Hematopoietic multipotent progenitor cell treated with erythropoietin and hydrocortisone succinate and interleukin-3 and kit ligand, for 15 days (in vitro differentiated cells): ENCODE measurements at places on chromosomes 5 and 9.

- no peak for DNase-seq
These were observed 61.0 kb upstream of the DAPK1 start for GRCh38 chr9:87436716-87437115.

- no peak for DNase-seq
These were observed 351.8 kb upstream of the WWC1 start for GRCh38 chr5:167939686-167940085.

GRCh38 chr5:173099461-173099860 is 43.3 kb downstream of the CREBRF start:
- DNase-seq = no peak

GRCh38 chr9:21428235-21428634 is 12.0 kb upstream of the IFNA1 start:
- DNase-seq = no peak

GRCh38 chr9:133375116-133375723 is 640 bp downstream of the SURF4 start:
- DNase-seq = peak; percentile 35

- no peak for DNase-seq
These were observed 67.8 kb downstream of the PSD2 start for GRCh38 chr5:139863361-139863760.

DNA sequence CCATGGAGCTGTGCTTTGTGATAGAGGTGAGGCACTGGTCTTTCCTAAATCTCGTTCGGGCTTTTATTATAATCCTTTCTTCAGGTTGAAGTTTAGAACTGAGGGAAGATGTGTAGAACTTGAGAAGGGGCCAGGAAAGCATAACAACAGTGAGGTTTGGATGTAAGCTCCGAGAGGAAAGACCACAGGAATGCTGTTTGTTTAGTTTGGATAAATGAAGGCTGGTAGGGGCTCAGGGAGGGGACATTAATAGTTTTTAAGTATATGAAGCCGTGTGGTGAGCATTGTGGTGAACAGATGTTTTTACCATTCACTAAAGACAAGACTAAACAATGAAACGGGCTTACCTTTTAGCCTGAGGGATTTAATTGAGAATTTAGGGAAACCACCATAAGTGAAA is 130.8 kb downstream of the ARHGAP26 start:
- no peak for DNase-seq

DNA sequence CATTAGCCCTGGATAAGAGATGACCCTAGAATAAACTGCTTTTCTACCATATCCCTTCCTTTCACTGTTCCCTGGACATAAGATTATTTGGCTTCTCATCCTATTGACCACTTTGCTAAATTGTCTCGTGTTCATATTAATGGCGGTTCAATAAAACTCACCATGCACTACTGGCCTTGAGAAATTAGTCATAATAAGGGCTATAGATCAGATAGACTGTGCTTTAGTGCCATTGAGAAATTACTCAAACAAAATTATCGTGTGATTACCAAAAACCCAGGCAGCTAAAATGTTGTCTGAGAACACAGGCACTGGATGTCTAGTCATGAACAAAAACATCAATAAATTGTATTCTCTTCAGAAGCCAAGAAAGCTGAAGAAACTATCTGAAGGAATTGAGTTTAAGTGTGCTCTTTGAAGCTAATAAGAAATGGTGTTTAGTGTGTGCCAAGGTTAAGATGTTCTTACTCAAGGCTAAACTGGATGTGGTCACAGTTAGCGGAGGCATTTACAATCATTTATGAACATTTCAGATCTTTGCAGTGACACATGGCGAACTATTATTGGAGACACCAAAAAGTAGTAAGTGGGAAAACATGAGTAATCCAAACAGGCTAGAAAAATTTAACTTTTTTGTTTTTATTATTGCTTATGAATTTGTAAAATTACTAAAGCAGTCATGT is 460.4 kb upstream of the RORB start:
- DNase-seq = no peak

DNA sequence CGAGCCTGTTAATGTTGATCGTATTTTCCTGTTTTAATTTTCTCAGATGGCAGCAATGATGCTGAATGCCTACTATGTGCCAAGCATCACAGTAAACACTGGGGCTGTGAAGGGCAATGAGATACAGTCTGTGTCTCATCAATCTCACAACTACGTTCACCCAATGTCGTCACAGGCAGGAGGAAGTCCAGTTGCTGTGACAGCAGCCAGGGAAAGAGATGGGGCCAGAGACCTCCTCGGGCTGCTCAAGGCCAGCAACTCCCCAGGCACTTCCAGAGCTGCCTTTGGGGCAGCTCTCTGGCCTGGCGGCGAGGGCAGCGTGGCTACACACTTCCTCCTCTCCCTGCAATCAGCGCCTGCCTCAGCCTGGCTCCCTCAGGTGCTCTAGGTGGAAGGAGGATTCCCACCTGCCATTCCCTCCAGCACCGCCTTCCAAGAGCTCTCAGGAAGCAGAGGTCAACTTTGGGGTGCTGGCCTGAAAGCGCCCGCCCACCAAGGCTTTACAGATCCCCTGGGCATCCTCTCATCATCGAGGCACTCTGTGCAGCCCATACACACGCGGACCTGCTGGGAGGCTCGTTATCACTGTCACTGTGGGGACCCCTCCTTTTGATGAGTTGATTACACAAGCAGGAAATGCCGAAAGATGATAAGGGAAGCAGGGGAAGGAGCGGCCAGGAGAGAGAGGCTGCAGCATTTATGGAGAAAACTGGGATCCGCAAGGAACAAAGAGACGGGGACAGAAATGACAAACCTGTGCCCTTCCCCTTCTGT is 159.2 kb downstream of the ZDHHC21 start:
- no peak for DNase-seq

GRCh38 chr5:148843510-148844318 is 17.3 kb downstream of the ADRB2 start:
- DNase-seq = no peak

DNA sequence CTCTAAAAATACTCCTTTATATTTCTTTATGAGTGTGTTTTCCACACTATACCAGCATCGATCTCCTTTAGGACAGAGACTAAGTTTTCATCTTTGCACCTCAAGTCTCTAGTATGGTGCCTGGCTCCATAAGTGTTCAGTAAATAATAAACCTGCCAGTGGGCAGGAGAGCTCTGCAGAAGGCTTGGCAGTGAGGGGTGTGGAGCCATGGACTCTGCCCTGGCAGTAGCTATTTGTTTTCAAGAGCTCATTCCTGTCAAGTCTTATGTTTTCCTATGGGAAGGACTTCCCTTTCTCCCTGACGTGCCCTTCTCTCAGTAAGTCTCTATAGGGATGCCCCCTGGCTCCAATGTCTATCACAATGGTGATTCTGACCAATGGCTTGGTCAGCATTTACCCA is 252.2 kb downstream of the PIK3R1 start:
- no peak for DNase-seq

DNA sequence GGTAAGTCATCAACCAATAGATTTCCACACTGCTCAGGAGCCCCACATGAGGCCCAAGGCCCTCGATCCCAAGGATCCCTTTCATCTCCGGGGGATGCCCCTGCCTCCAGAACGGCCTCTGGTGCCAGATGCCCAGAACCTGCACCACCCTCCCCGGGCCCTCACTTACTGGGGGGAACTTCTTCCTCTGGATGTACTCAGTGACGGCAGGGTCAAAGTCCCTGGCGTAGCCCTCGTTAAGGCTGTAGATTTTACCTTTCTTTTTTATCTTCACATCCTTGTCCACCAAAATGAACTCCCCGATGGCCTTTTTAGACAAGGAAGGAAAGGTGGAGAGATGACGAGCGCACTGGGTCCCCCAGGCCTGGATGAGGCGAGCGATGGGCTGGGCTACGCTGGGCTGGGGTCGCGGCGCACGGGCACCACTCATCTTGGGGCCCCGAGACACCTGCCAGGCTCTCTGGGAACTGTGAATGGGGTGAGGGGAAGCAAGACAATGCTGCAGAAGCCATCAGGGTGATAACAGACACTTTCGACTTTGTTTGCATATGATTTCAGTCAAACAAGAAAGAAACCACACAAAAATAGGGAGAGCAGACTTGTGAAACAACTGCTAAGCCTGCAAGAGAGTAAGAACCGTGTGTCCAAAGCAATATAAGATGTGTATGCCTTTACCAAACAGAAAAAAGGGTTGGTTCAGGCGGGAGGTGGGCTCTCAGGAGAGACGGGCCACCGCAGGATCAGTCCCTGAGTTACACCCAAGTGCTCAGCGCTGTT is 13.2 kb upstream of the FBP2 start:
- no peak for DNase-seq

DNA sequence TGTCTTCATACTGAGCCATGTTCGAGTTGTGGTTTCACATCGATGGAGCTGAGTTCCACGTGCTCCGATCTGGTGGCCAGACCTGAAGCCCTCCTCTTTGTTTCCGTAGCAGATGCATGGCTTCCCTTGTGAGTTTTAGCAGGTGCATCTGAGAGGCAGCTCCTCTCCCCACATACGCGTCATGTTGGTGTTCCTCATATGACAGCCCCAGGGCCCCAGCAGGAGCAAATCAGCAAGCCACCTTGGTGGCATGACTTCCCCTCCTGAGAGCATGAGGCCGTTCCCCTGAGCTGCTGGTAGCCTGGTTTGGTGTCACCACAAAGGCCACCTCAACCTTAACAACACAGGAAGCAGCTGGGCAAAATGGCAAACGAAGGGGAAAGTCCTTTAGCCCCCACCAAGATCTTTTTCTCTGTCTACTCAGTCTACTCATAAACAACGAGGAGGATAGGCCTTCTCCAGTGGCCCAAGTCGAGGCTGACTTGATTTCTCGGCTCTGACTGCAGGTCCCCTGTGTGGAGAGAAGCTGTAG is 5.9 kb downstream of the CYFIP2 start:
- DNase-seq = no peak
